K562 (cell line): ENCODE measurements at places on chromosomes 2 and 18. TPM values are rescaled to one million over a fixed set of nuclear protein-coding genes. Genes with fewer than 3 reads are reported as not detected.

GRCh38 chr2:104233591-104233990 lies 620.3 kb upstream of the POU3F3 start:
- H3K27me3 ChIP-seq = no peaks in the 10 kb centered on the region
- DNase-seq = no peak
- H3K4me1 ChIP-seq = no peaks in the 10 kb centered on the region
- H3K4me3 ChIP-seq = no peak overlapping the region

GRCh38 chr18:70234667-70235459 lies 29.4 kb upstream of the RTTN start:
- H3K36me3 ChIP-seq = no peaks in the 10 kb centered on the region
- no peak overlapping the region for H3K4me3 ChIP-seq
- no peaks in the 10 kb centered on the region; the same call in 2 of the 3 replicates for H3K4me1 ChIP-seq
- DNase-seq = no peak
- no peak overlapping the region for H3K27ac ChIP-seq

Gene NEB
- total RNA-seq = 2.2 and 2.5 TPM in 2 replicates

DNA sequence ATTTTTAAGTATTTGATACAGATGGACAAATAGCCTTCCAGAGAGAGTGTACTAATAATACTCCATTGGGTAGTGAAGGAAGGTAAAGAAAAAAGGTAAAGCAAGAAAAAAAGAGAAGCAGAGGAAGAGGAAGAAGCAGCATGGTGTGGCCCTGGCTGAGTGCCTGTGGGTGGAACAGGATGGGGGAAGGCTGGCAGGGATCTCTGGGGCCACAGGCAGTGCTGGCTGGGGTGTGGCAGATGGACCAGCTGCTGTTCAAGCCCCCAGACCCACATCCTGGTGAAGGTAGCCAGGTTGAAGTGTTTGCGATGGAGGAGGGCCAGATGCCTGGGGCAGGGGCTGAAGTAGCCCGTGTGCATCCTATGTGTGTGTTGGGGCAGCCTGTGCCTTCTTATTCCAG lies 79.0 kb downstream of the DYSF start:
- DNase-seq = no peak
- H3K36me3 ChIP-seq = no peaks in the 10 kb centered on the region
- H3K4me3 ChIP-seq = no peak overlapping the region
- peaks cover 7% of the 10 kb centered on the region; the same call in 1 of the 3 replicates for H3K27me3 ChIP-seq

DNA sequence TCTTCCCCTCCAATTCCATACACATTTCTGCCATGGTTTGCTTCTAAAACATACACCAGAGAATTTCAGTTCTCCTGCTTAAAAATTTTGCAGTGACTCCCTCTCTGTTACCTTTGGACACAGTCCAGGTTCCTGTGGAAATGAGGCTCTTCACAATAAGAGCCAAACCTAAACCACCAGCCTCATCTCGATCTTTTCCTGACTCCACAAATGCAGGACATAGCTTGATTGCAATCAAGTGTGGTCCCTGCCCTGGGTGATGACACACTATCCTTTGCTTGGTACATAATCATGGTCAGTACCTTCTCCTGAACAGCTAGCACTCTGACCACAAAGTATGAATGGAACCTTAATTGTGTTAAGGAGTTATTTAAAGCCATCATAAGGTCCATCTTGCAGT lies 134.9 kb upstream of the CHAC2 start:
- no peak overlapping the region for H3K27ac ChIP-seq
- DNase-seq = no peak
- H3K4me3 ChIP-seq = no peak overlapping the region

Gene HS6ST1
- 7.3 and 7.4 TPM in 2 replicates for total RNA-seq

DNA sequence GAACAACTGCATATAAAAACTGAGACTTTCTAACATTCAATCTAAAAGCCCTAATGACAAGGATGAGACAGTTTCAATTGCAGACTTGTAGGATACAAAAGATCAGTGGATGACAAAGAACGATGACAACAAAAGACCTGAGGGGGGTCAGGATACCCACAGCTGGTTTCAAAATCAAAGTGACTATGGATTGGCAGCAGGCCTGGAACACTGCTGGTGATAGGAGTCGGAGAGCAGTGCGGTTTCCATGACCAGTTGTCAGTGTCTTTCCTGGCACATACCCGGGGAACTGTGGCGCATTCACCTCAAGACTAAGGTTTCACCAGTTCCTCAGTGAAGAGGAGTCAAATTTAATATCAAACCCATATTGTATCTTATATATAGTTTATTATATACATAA lies 42.0 kb downstream of the EHD3 start:
- no peak for DNase-seq
- no peaks in the 10 kb centered on the region for H3K36me3 ChIP-seq
- no peaks in the 10 kb centered on the region for H3K27me3 ChIP-seq
- H3K4me3 ChIP-seq = no peak overlapping the region
- no peak overlapping the region for H3K27ac ChIP-seq

Gene BOLL
- total RNA-seq = 0.11 and 0.13 TPM in 2 replicates

DNA sequence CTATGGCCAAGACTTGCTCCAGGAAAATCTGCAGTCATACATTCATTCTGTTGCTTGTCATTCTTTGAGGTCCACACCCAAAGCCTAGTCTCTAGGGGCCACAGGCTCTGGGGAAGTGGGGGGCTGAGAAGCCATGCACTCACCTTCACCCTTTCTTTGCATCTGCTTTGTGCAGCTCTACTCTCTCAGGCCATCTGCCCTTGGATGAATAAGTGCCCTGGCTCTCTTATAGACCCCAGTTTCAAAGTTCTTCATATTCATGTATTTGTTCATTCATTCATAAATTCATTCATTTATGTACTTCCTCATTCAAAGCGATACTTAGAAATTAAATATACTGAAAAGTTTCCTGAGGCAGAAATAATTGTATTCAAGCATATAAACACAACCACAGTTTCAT lies 130.3 kb upstream of the FAM98A start:
- peaks cover 13% of the 10 kb centered on the region for H3K4me1 ChIP-seq
- H3K27me3 ChIP-seq = peaks cover 7% of the 10 kb centered on the region
- H3K4me3 ChIP-seq = no peak overlapping the region
- H3K27ac ChIP-seq = no peak overlapping the region
- H3K36me3 ChIP-seq = no peaks in the 10 kb centered on the region

GRCh38 chr2:20013126-20013849 lies 820 bp upstream of the MATN3 start:
- no peaks in the 10 kb centered on the region for H3K36me3 ChIP-seq
- no peaks in the 10 kb centered on the region for H3K4me1 ChIP-seq
- no peak overlapping the region for H3K4me3 ChIP-seq
- H3K27me3 ChIP-seq = peaks cover 37% of the 10 kb centered on the region

Gene XIRP2
- 0.07 TPM in 1 of 2 replicates, not detected in the other for total RNA-seq

GRCh38 chr2:190553254-190553653 lies 18.7 kb upstream of the NEMP2 start:
- H3K4me3 ChIP-seq = no peak overlapping the region
- DNase-seq = no peak
- H3K4me1 ChIP-seq = peaks cover 2% of the 10 kb centered on the region; the same call in 2 of the 3 replicates
- H3K36me3 ChIP-seq = no peaks in the 10 kb centered on the region
- H3K27me3 ChIP-seq = no peaks in the 10 kb centered on the region
- no peak overlapping the region for H3K27ac ChIP-seq

- H3K27ac ChIP-seq = no peak overlapping the region
- H3K4me3 ChIP-seq = no peak overlapping the region
- DNase-seq = no peak
- H3K27me3 ChIP-seq = peaks cover 54% of the 10 kb centered on the region
- H3K36me3 ChIP-seq = peaks cover 2% of the 10 kb centered on the region; the same call in 1 of the 3 replicates
These were observed 48.2 kb upstream of the EML6 start for GRCh38 chr2:54675281-54675680.

DNA sequence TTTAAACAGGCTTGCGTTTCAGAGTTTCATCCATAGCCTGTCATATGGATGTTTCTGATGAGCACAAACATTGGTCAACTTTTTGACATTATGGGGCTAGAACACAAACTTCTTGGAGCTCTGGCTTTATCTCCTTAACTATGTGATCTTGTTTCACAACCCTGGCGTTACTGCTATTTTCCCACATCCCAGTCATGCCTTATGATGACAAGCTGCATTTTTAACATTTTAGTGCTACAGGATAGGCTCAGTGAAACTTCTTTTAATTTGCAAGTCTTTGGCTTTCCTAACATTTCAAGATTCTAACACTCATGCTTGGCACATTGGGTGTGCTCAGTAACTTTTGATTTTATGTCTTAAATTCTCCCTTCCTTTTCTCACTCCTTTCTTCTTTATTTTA lies 21.0 kb upstream of the PDE1A start:
- H3K27ac ChIP-seq = no peak overlapping the region
- no peak overlapping the region for H3K4me3 ChIP-seq
- H3K36me3 ChIP-seq = no peaks in the 10 kb centered on the region
- no peaks in the 10 kb centered on the region for H3K27me3 ChIP-seq
- H3K4me1 ChIP-seq = no peaks in the 10 kb centered on the region
- DNase-seq = no peak

DNA sequence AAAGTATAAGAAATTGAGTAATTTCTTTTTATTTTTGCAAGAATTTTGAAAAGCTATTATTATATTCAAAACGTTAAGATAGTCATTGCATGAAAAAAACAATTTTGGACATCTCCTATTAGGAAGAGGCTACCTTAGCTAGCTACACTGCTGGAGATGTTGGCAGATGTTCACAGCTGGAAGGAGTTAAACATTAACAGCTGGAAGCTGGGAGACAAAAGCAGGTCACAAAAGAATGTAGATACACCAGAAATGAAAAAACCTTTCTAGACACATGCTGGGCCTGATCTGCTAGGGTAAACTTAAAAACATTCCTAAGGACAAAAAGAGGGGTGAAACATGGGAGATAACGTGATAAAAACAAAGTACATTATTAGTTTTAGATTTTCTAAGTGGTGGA lies 84.4 kb downstream of the SESTD1 start:
- no peak overlapping the region for H3K4me3 ChIP-seq
- H3K4me1 ChIP-seq = no peaks in the 10 kb centered on the region
- H3K27ac ChIP-seq = no peak overlapping the region
- DNase-seq = no peak
- H3K27me3 ChIP-seq = no peaks in the 10 kb centered on the region

GRCh38 chr2:173238385-173238784 lies 116.3 kb upstream of the CDCA7 start:
- no peak for DNase-seq
- peaks cover 29% of the 10 kb centered on the region for H3K36me3 ChIP-seq
- no peaks in the 10 kb centered on the region for H3K4me1 ChIP-seq
- H3K4me3 ChIP-seq = no peak overlapping the region

GRCh38 chr18:79944126-79944731 lies 7.2 kb downstream of the SLC66A2 start:
- peaks cover 6% of the 10 kb centered on the region; the same call in 2 of the 3 replicates for H3K4me1 ChIP-seq
- H3K27me3 ChIP-seq = no peaks in the 10 kb centered on the region
- no peak for DNase-seq
- H3K36me3 ChIP-seq = peaks cover 4% of the 10 kb centered on the region
- H3K27ac ChIP-seq = no peak overlapping the region

DNA sequence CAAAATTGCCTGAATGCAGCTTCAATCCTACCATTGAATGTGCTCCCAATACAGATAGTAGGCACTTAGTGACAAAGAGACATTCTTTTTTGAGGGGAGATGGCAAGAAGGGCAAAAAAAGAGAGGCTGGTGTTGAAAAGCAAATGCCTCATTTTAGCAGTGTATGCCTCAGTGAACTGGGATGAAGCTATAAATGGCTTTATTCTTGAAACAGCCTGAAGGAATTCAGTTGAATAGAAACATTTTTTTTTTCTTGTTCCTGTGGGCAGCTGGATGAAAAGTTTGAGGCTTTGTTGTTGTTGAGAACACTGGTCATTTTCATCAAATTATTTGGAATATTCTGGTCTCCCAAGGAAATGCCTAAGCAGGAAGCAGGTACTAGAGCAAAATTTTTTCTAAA lies 228.9 kb downstream of the RNF144A start:
- H3K36me3 ChIP-seq = no peaks in the 10 kb centered on the region
- H3K27me3 ChIP-seq = no peaks in the 10 kb centered on the region
- no peaks in the 10 kb centered on the region for H3K4me1 ChIP-seq

DNA sequence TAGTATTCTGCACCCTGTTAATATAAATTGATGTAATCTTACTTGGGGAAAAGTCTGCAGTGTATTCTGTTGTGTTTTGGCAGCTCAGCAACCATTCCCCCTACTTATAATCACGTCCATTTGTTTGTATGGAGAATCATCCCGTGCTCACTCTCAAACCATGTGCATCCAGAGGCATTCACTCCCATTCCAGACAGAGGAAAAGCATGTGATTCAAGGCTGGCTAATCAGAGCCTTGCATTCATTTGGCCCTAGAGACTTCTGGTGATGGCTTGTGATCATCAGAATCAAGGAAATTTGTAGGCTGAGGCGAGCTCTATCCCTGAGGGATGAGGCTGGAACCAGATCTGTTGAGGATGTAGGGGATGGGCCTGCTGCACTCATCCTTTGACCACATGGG lies 5.1 kb upstream of the WIPF1 start:
- no peak overlapping the region for H3K27ac ChIP-seq
- no peak for DNase-seq
- H3K36me3 ChIP-seq = no peaks in the 10 kb centered on the region
- H3K4me3 ChIP-seq = no peak overlapping the region
- H3K4me1 ChIP-seq = no peaks in the 10 kb centered on the region; the same call in 2 of the 3 replicates
- no peaks in the 10 kb centered on the region; the same call in 1 of the 2 replicates for H3K27me3 ChIP-seq

DNA sequence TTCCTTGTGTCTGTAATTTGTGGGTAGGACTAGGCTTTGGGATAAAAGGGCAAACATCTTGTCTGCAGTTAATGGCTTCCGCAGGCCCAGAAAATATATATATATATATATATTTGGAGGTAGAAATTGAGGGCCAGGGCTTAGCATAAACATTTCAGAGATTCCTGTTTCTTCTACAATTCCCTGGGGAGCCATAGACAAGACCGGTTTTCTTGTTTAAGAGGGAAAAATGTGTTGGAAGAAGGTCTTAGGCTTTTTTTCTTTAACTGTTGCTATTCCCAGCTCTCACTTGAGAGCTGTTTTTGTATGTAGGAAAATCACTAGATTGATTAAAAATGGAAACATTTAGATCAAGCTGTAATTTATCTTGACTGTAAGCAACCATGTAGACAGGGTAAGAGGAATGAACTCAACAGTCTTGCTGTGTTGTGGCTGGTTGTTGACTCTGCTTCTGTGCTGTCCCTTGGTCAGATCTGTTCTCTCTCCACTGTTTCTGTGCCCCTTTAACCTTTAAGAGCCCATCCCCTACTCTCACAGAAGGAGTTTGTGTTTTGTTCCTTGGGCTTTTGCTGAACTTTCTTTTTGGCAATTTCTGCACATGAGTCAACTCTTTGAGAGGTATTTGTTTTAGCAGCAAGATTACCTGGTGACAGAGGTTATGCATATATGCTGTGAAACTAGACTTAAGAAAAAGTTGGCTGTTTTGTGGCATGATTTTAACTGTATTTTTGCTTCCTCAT lies 58.3 kb downstream of the EFEMP1 start:
- no peaks in the 10 kb centered on the region; the same call in 2 of the 3 replicates for H3K4me1 ChIP-seq
- no peaks in the 10 kb centered on the region for H3K36me3 ChIP-seq
- no peak for DNase-seq

Gene CCDC141
- total RNA-seq = 0.09 TPM in 2 replicates

DNA sequence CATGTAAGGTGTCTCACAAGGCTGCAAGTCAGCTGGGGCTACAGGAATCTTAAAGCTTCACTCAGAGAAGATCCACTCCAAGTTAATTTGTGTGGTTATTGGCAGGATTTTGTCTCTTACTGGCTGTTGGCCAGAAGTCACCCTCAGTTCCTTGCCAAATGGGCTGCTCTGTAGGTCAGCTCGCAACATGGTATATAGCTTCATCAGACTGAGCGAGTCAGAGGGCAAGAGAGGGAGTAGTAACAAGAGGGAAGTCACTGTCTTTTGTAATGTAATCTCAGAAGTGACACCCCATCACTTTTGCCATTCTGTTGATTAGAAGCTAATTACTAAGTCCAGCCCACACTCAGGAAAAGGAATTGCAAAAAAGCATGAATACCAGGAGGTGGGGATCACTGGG lies 119.5 kb downstream of the LRRTM1 start:
- H3K4me1 ChIP-seq = no peaks in the 10 kb centered on the region; the same call in 2 of the 3 replicates
- H3K36me3 ChIP-seq = no peaks in the 10 kb centered on the region
- no peak for DNase-seq
- no peak overlapping the region for H3K4me3 ChIP-seq
